Fibroblast of skin of scalp (primary cell): ENCODE measurements at places on chromosomes 6 and 20.
A peak's percentile ranks its signal among the peaks of the same experiment; 100 is the strongest.

DNA sequence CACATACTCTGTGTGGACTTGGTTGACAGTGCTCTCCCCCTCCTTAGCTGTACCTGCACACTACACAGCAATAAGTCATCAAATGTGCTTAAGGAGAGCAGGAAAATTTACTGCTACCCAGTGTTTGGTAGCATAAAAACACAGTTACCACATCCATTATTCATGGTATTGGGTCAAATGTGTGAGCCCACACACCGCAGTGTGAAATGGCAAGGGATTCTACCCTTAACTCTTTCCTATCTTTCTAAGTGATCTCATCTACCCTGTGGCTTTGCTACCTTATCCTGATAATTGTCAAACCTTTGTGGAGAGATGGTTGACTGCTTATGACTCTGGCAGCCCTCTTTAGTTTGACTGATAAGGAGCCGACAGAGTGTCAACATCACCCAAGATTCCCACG, 47.6 kb downstream of the STX11 start:
- DNase-seq = no peak

DNA sequence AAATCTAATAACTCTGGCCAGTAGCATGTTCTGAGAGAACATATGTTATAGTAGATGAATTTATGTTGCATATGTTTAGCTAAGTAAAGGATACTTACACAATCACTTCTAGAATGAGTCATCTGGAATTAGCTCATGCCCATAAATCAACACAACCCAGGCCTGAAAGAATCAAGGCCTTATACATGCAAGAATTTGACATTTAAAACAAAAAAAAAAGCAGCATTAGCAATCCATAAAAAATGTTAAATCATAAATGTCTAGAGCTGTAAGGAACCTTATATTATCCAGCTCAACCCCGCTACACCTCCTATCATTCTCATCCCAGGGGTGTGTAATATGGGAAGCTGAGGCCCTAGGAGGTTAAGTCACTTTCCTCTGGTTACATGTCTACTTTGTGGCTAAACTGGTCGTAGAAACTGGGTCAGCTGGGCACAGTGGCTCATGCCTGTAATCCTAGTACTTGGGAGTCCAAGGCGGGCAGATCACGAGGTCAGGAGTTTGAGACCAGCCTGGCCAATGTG, 105.2 kb upstream of the CARMIL1 start:
- DNase-seq = peak; percentile 99

- DNase-seq = no peak
Observed at GRCh38 chr6:93420163-93420795, 920 bp upstream of the EPHA7 start.

DNA sequence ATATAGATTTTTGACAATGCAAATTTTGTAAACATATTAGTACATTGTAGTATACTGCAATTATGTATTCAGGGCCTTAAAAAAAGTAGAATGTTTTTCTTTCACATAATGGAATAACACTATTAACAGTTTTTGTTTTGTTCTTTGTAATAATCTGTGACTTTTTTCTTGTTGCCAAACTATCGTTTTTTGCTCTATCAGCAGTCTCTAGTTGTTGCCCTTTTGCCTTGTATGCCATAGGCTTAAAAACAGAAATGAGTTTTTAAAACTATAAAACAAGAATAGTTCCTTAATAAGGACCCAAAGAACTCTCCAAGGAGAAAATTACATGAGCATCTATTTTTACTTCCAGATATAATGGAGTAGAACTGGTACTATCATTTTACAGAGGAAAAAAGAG, 29.5 kb downstream of the REPS1 start:
- no peak for DNase-seq

DNA sequence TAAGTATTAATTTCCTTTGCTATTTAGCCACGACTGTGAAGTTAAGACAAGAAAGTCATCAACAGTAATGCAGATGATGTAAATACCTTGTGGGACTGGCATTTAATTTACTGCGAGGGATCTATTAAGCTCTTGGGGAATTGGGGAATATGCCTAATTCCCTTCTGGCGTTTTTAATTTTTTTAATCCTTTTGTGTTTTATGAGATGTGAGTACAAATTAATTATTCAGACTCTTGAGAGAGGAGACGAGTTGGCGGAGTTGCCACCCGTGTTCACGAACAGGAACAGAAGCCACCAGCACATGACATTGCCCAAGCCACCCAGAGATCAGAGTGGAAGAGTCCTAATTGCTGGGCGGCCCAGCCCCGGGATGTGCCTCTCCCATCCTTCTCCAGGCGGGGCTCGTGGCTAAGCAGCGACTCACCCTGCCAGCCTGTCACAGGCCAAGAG, 533 bp upstream of the CRYBG1 start:
- DNase-seq = no peak

DNA sequence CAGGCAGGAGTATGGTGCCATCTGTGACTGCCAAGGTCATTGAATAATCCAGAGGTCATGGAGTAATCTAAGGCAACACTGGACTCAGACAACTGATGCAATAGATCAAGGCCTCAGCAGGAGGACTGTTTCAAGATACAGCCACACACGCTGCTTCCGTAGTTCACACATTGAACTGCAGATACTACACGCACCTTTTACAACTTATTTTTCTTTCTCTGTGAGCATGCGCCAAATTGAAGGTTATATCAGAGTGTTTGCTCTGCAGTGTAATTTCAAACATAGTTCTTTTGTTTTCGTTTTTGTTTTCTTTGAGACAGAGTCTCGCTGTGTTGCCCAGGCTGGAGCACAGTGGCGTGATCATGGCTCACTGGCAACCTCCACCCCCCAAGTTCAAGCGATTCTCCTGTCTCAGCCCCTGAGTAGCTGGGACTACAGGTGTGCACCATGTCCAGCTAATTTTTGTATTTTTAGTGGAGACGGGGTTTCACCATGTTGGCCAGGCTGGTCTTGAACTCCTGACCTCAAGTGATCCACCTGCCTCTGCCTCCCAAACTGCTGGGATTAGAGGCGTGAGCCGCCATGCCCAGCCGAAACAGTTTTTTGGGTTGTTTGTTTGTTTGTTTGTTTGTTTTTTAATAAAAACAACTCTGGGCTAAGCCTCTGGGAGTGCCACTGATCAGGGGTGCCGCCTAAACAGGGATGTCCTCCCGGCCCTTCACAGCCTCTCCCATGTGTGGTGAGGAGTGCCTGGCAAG, 96.6 kb upstream of the NAA20 start:
- DNase-seq = no peak

- no peak for DNase-seq
Observed at GRCh38 chr20:15563836-15564235, 1009.4 kb downstream of the KIF16B start.

- peak; percentile 98 for DNase-seq
Observed at GRCh38 chr6:113281014-113281413, 576.1 kb upstream of the MARCKS start.
